Stimulated activated CD4-positive, alpha-beta T cell treated with anti-CD3 and anti-CD28 coated beads, Interleukin-2, amount 100 ng/mL, for 24 hours (primary cell): ENCODE measurements at places on chromosomes 3 and 15.

DNA sequence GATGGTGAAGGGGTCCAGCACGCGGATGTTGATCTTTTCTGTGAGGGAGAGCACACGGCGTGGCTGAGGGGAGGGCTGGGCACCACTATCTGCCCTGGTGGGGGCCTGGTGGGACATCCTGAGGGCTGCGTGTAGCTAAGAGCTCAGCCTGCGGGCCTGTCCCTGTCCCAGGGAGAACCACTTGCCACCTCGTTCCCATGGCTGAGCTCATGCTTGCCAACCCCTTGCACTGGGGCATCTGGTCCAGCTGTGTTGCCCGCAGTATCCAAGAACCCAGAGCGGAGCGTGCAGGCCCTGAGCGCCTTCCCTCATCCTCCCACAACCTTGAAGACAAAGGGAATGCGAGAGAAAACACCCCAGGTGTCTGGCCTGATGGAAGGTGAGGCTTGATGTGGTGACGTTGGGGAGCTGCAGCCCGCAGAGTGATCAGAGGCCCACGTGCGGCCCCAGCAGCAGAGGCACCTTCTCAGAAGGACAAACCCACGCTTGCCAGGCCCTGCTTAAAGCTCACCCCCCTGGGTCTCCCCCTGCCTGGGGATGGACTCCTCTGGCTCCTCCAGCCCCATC lies 28.9 kb downstream of the TKT start:
- DNase-seq, result no peak

DNA sequence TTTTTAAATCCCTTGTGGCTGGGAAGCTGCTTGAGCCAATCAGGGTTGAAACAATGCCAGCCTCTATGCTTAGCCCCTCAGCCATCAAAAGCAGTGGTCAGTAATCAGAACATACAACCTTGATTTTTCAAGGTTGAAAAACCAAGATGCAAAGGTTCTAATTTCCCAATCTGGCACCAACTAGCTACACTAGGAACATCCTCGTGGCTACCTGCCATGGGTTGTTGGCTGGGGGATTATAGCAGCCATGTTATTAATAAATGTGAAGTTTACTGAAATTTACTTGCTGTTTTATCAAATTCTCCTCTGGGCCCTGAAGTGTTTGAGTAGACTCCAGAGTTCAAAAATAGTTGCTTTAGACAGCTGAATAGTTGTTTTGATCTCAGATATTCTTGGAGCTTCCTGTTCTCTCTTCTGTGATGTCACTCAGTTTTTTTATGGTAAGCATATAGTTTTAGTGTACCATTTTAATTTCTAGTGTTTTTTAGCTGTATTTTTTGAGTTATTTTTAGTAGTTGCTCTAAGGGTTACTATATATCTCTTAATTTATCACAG lies 31.9 kb downstream of the PCCB start:
- no peak for DNase-seq

GRCh38 chr3:155243512-155243921 lies 50.0 kb downstream of the STRIT1 start:
- no peak for DNase-seq

DNA sequence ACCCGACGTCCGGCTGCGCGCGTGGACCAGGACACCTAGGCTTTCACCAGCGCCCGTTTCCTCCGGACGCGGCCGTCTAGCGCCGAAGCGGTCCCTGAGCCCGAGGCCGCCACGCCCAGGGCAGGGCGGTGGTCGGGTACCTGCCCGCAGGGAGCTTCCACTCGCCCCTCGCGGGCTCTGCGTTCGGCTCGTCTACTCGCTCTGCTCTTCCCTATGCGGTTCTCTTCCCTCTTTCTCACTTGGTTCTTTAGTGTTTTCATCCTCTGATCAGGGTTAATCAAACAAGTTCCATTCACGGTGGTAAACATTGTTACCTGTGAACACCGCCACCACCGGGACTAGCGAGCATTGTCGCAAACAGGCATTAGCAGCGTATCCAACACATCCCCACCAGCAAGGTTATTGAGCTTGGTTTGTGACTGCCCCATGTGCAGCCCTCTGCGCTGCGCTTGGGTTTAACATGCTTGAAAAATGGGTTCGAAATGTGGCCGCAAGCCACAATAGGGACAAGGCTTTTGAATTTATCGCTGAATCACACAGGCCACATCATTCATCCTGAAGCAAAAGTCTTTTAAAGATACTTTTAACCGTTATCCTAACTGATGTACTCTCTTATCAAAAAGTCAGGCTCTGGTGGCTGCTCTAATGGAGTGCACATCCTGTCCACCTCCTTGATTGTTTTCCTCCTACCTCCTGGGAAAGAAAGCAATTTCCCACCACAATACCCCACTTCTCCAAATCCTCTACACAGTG lies 843 bp upstream of the CD47 start:
- peak; percentile 42 for DNase-seq

- DNase-seq, result peak; percentile 45
Observed at GRCh38 chr3:123489400-123490004, 40.6 kb upstream of the ADCY5 start.
